ENCODE measurements at places on chromosomes 1 and 21. TPM values are rescaled to one million over a fixed set of nuclear protein-coding genes. Genes with fewer than 3 reads are reported as not detected.

CHD1L gene
- 31.4 TPM for total RNA-seq

PIGR gene
- total RNA-seq = not detected

CA6 gene
- total RNA-seq = not detected

OLFM3 gene
- not detected for total RNA-seq

TLR5 gene
- 0.49 TPM for total RNA-seq

FAM72D gene
- total RNA-seq = 6.9 TPM

CD1C gene
- not detected for total RNA-seq

AQP10 gene
- total RNA-seq = not detected

ACOT11 gene
- total RNA-seq = 2.2 TPM

PLPPR4 gene
- not detected for total RNA-seq

CYP4Z1 gene
- total RNA-seq = not detected

COL16A1 gene
- 4.5 TPM for total RNA-seq

NPHS2 gene
- total RNA-seq = not detected

SLC22A15 gene
- 0.74 TPM for total RNA-seq

ARID1A gene
- 36.1 TPM for total RNA-seq

CLEC20A gene
- total RNA-seq = not detected

AURKAIP1 gene
- 179 TPM for total RNA-seq

USP21 gene
- total RNA-seq = 19.7 TPM

MMP23B gene
- total RNA-seq = 1.5 TPM

DNMT3L gene
- total RNA-seq = not detected

LIN28A gene
- total RNA-seq = not detected

PEF1 gene
- 44.4 TPM for total RNA-seq

AKR1A1 gene
- 72.7 TPM for total RNA-seq

KLHL21 gene
- 25.7 TPM for total RNA-seq

SLC35F3 gene
- 5.4 TPM for total RNA-seq

LRRC53 gene
- not detected for total RNA-seq

FCN3 gene
- total RNA-seq = not detected

C1QTNF12 gene
- 1.7 TPM for total RNA-seq

All from A549 treated with ZK216348 at 1 μM for 4 hours (cell line).